ENCODE measurements at places on chromosomes 5 and 9. TPM values are rescaled to one million over a fixed set of nuclear protein-coding genes. Genes with fewer than 3 reads are reported as not detected.

DNA sequence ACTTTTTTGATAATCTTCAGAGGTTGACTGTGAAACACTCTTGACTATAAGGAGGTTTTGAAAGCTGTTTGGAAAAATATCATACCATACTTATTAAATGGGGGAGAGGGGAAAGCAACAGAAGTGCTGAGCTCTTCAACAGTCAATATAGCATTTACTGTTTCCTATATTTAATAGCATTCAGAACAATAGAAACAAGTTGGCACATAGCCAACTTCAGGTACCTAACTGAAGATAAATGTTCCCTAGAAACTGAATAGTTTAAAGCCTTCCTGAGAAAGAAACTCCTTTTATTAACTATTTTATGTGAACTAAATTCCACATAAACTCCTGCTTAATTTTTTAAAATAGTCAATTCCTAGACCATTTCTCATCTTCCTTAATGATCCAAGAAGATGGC is 26.3 kb downstream of the SLC31A1 start:
- no peaks in the 10 kb centered on the region for H3K36me3 ChIP-seq
- H3K4me3 ChIP-seq, result no peak overlapping the region
- no peak overlapping the region for H3K27ac ChIP-seq
- H3K27me3 ChIP-seq, result no peaks in the 10 kb centered on the region
- no peak for DNase-seq

- DNase-seq, result no peak
- H3K4me3 ChIP-seq, result no peak overlapping the region
- no peak overlapping the region for H3K27ac ChIP-seq
- no peaks in the 10 kb centered on the region for H3K27me3 ChIP-seq
These were observed 184.7 kb downstream of the MAPKAP1 start for GRCh38 chr9:125522328-125522725.

- no peaks in the 10 kb centered on the region for H3K36me3 ChIP-seq
- H3K4me3 ChIP-seq, result peak overlapping the region; percentile 63
- peak; percentile 64 for DNase-seq
- H3K27ac ChIP-seq, result no peak overlapping the region
- peaks cover 23% of the 10 kb centered on the region for H3K27me3 ChIP-seq
These were observed 2.8 kb downstream of the RORB start for GRCh38 chr9:74499770-74500583.

DNA sequence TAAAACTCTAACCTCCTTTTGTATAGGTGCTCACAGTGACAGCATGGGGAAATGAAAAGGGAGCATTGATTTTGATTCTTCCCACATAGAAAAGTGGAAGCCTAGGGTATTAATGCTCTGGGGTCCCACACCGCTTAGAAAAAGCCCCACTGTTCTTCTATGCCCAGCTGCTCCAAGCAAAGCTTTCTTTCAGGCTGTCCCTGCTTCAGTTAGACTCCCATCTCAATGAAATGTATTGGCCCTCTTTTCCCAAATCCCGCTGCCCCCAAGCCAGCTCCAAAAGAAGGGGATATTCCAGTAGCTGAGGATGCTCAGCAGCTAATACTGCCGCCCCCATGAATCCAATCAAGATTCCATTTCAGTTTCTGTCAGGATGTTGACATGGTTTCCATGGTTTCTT is 17.0 kb upstream of the CREBRF start:
- H3K36me3 ChIP-seq, result no peaks in the 10 kb centered on the region
- no peaks in the 10 kb centered on the region for H3K4me1 ChIP-seq
- no peak for DNase-seq
- no peak overlapping the region for H3K27ac ChIP-seq
- no peaks in the 10 kb centered on the region for H3K27me3 ChIP-seq

The C6 gene
- total RNA-seq, result not detected
